Pulmonary artery endothelial cell (primary cell): ENCODE measurements at places on chromosomes 1 and 21. TPM values are rescaled to one million over a fixed set of nuclear protein-coding genes. Genes with fewer than 3 reads are reported as not detected.
A peak's percentile ranks its signal among the peaks of the same experiment; 100 is the strongest.

Gene MARK1
- total RNA-seq, result 0.99 and 2.0 TPM in 2 replicates

Gene MCOLN3
- 0.07 TPM in 1 of 2 replicates, not detected in the other for total RNA-seq

Gene CLCA1
- total RNA-seq, result not detected in 2 replicates

Gene SERTAD4
- 1.5 and 3.2 TPM in 2 replicates for total RNA-seq

Gene ZNF692
- total RNA-seq, result 8.6 and 15.9 TPM in 2 replicates

Gene PTPRC
- total RNA-seq, result not detected in 2 replicates

Gene ZSCAN20
- total RNA-seq, result 5.9 and 10.5 TPM in 2 replicates

Gene COL24A1
- total RNA-seq, result 0.07 TPM in 2 replicates

Gene NES
- 285 and 293 TPM in 2 replicates for total RNA-seq

Gene AGBL4
- not detected in 2 replicates for total RNA-seq

DNA sequence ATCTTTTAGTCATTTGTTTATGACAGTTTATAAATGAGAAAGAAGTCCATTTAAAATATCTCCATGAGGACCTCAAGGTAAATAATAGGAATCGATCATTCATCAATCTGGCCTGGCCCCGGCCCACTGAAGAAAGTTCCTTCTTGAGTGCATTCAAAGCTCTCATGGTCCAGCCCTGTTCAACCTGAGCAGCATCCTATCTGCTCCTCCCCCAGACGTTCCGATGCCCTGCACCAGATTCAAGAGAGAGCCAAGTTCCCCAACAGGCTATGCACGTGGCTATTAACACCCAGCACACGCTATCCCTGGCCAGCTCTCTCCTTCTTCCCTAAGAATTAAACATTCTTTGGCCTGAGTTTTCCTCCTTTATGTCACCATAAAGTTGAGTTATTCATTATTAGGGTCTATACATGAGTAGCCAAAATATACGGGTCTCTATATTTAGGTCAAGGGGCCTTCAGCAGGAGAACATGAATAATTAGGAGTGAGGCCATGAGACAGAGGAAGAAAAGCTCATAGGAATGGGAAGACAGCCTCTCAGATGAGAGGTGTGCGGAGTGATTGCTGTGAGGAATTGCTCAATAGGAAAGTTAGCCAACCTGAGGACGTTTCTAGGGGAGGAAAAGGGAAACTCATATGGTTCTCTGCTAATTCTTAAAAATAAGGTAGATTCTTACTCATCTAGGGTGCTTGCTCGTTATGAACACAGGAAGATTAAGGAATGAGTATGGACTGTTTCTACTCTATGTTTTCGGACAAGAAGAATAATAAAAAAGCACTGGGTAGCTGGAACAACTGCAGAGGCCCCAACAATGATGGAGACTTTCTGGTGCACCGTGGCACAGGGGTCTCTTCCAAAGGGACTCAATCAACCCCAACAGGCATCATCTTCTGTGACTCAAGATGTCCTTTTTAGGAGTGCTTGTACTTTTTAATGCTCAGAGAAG, 23.6 kb downstream of the RUNX1 start:
- no peak for DNase-seq

DNA sequence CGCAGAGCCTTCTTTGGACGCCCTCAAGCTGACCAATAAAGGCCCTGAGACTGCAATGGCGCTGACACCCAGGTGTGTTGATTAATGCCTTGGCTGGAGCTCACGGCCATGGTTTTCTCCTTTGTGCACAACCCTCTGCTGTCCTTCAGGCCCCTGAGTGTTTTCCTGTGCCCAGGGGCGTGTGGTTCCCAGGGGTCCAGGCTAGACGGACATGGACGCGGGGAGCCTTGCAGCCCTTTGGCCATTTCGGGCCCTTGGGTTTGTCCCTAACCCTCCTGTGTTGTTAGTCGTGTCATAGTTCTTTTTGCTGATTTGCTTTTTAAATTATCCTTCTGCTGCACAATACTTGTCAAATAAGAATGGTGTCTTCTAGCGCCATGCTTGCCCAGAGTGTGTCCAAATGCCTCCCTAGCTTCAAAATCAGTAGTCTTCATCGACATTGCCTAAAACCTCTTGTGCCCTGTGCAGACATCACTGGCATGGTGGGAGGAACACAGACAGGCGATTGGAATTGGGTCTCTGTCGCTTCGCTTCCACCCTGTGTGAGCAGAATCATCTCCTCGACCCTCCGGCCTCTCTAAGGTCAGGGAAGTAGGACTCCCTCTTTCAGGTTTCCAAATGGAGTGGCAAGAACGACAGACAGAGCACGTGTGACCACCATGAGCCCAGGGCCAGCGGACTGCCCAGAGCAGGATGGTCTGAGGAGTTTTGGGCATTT, 1.9 kb downstream of the KRTAP10-4 start:
- no peak for DNase-seq

DNA sequence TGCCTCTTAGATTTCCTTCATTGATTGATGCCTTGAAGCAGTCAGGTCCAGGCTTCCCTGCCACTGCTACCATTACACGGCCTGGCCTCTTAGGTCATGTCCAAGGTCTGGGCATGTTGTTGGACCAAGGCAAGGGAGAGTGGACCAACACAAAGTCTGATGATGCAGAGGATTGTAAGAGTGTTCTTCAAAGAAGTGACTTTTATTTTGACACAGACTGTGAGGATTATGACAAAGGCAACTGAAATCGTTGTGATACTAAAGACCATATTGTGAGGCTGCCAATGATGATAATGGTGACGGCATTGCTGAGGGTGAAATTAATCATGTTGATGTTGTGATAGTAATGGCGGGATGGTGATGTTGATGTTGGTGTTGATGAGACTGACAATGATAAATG, 149.5 kb downstream of the GRIK3 start:
- no peak for DNase-seq

GRCh38 chr1:19799230-19800075, at the start of gene TMCO4:
TSS of gene TMCO4 (minus strand) at chr1:19799916. CDS start at chr1:19780758, 19,158 bp downstream.
- no peak for DNase-seq

DNA sequence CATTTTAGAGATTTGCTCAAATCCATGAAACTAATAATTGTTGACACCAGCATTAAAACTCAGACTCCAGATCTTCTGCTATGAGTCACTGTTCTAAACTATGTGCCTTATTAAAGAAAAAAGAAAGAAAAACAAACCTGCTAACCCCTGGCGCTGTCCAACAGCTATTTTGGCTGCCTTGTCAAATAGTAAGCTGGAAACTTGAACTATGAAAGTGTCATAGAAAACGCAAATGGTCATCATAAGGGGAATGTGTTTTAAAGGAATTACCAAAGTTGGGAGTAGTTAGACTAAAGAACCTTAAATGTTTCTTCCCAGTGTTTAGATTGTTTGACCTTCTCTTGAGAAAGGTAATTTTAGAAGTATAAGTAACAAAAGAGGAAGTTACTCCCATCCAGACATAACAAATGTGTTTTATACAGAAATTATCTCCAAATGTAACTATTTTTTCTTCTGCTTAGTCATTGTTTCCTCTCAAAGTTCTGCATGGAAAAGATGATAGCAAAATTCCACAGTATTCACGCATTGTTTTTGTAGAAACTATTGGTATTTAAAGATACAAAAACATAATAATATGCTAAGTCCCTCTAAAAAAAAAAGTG, 272.4 kb downstream of the TPR start:
- DNase-seq, result peak; percentile 85

- no peak for DNase-seq
Measured at GRCh38 chr1:212515329-212515760, 82.6 kb downstream of the NENF start.

DNA sequence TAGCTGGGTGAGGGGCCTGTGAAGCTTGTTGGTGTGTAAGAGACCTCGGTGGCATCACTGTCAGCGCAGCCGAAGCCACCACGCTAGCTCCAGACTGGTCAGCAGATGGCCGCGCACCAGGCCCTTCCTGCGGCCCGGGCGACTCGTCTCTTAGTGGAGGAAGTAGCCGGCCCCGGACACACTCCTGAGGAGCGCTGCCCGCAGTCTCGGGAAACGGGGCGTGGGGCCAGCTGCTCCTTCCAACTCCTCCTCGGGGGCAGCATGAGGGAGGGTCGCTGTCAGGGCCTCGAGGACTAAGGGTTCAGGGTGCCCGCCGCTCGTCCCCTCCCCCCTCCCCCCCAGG, 20.4 kb downstream of the H3-3A start:
- DNase-seq, result no peak

GRCh38 chr1:235571482-235571881, 67.2 kb upstream of the B3GALNT2 start:
- DNase-seq, result no peak

- no peak for DNase-seq
Measured at GRCh38 chr1:186143481-186143880, 231.6 kb downstream of the TPR start.

- no peak for DNase-seq
Measured at GRCh38 chr1:201418461-201418860, 3.1 kb downstream of the TNNI1 start.

DNA sequence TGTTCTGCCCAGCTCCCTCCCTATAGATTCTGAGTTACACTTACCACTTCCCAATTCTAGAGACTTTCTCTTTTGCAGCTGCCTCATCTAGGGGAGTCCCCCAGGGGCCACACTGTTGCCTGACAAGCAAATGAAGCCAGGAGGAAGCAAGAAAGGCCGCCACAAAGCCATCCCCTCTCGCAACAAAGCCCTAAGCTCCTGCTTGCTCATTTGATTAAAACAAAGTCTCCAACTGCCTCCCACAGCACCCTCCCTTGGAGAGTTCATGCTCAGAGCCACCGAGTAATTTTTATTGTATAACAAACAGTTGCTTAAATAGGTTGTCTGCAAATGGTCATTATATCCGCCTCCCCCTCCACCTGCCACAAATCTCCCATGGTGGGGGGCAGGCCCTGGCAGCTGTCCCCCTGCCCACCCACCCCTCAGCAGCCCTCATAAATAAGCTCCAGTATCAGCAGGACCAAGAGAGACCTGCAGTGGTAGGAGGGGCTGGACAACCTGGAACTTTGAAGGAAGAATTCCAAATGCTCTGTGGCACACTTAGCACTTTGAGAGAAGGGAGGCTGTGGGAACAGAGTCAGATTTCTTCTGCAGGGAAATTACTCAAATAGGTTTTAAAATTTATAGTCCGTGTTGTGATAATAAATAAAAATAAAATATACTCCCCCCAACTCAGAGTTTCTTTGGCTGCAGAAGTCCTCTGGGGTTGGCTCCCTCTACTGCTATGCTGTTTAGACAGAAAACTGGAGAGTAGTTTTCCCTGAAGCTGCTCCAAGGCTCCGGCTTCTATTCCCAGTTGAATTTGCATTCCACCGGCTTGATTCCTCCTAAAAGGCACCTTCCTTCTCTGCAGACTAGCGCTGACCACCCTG, 237.5 kb downstream of the TTLL7 start:
- DNase-seq, result no peak

- DNase-seq, result no peak
Measured at GRCh38 chr1:205315008-205315618, 6.4 kb downstream of the NUAK2 start.

- no peak for DNase-seq
Measured at GRCh38 chr1:218101409-218101808, 183.7 kb upstream of the RRP15 start.

GRCh38 chr1:9652379-9653209, 1.1 kb downstream of the PIK3CD start:
- no peak for DNase-seq

DNA sequence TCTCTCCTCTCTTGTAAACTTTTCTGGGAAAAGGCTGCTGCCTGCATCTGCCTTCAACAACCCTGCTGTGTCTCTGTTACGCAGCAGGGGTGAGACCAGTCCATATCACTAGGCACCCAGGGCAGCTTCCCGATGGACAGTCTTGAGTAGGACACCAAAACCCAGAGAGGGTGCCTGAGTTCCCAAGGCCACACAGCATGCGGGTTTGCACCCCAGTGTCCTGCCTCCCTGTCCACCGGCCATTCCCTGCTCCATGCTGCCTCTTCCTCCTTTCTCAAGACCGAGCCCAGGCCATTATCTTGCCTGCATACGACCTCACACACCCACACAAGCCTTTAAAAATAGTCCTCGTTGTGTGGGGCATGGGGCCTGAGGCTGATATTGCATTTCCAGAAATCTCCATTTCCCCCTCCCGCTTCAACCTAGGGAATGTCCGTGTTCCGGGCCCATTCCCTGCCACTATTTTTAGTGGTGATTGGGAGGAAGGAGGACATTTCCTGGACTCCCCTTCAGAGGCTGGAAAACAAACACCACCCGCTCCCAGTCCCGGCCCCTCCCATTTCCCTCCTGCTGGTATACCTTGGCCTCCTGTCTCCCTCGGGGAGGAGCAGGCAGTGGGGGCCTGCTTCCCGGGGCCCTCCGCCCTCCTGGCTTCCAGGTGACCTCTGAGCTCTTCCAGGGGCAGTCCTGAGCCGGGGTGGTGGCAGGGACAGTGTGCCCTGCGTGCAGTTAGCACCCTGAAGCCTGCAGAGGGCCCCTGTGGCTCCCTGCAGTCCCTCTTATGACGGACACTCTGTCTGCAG, 132.4 kb upstream of the TMEM51 start:
- DNase-seq, result no peak

- DNase-seq, result no peak
Measured at GRCh38 chr1:155078469-155079209, at the start of gene EFNA3. TSS of gene EFNA3 (plus strand) at chr1:155078837. CDS start at chr1:155078942, 105 bp downstream.

GRCh38 chr1:55812281-55812680, 597.1 kb upstream of the USP24 start:
- DNase-seq, result no peak

DNA sequence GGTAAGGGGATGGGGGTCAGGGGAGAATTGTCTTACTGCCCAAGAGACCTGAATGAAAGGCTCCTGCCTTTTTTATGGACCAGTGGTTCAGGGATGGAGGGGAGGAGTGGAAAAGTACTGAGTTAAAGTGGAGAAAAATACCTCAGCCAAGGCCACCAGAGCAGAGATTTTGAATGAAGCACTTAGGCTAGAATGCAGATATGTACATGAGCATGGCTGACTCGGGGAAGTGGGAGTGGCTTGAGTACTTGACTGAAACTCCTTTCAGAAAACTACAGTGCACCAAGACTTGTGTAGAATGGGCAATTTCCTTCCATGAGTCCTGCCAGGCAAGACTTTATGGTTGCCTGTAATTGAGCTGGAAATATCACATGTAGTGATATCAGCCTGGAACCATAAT, 429.6 kb upstream of the LRRC7 start:
- no peak for DNase-seq

DNA sequence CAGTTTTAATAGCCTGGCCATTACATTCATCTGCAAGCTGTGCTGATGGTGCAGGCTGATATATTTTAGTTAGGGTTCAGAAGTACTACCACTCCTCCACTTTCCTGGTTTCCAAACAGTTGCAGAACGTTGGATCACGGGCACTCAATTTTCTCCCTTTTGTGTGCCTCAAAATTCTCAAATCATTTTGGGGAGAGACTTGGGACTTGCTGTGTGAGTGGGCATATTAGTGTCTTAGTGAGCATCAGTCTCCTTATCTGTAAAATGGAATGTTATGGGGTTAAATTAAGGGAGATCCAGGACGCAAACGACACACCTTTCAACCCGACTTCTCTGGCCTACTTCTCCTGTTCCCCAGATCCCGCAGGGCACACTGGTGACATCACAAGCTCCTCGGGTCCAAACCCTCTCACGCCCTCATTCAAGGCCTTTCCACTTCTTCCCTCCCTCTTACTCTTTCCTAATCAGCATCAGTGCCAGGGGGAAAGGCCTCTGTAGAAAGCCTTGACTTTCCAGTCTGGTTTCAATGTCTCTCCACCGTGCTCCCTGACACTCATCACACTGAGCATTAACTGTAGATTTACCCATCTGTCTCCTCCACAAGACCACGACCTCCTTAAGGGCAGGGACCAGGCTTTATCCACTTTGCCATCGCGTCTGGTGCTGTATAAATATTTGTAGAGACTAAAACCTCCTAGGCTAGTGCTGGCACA, 1.2 kb downstream of the PIGP start:
- no peak for DNase-seq

GRCh38 chr1:87291107-87291506, 37.6 kb upstream of the LMO4 start:
- no peak for DNase-seq
